ENCODE measurements at places on chromosomes 12 and 14. TPM values are rescaled to one million over a fixed set of nuclear protein-coding genes. Genes with fewer than 3 reads are reported as not detected.

The MCRS1 gene
- 102 TPM for total RNA-seq

The GLTP gene
- total RNA-seq = 49.7 TPM

The PLBD1 gene
- total RNA-seq = 1.9 TPM

The CEP290 gene
- 32.8 TPM for total RNA-seq

The SPX gene
- total RNA-seq = 1.4 TPM

The AMDHD1 gene
- 0.11 TPM for total RNA-seq

The KRT78 gene
- not detected for total RNA-seq

The SERPINA12 gene
- not detected for total RNA-seq

The SYNE3 gene
- 1.5 TPM for total RNA-seq

The RTL1 gene
- not detected for total RNA-seq

The CLEC1A gene
- 0.06 TPM for total RNA-seq

The TAS2R8 gene
- total RNA-seq = not detected

The CPSF6 gene
- total RNA-seq = 30.6 TPM

The TAS2R13 gene
- total RNA-seq = 0.29 TPM

The RD3L gene
- total RNA-seq = not detected

The SLC6A12 gene
- 3.4 TPM for total RNA-seq

The CLEC4E gene
- not detected for total RNA-seq

The KRT3 gene
- not detected for total RNA-seq

The KRT5 gene
- 0.36 TPM for total RNA-seq

The SLC2A14 gene
- not detected for total RNA-seq

The AGAP2 gene
- 0.03 TPM for total RNA-seq

The TAS2R7 gene
- total RNA-seq = not detected

The DAO gene
- total RNA-seq = not detected

The BIN2 gene
- total RNA-seq = not detected

The FBXO21 gene
- 63.6 TPM for total RNA-seq

The DHRS2 gene
- 7.6 TPM for total RNA-seq

The ALDH1L2 gene
- total RNA-seq = 5.7 TPM

The PIWIL1 gene
- 0.68 TPM for total RNA-seq

The HOXC5 gene
- total RNA-seq = 1.9 TPM

The SIX6 gene
- 0.12 TPM for total RNA-seq

The ADSS1 gene
- total RNA-seq = 0.57 TPM

The AHNAK2 gene
- total RNA-seq = 10.4 TPM

The RIN3 gene
- 0.86 TPM for total RNA-seq

The OR4E1 gene
- not detected for total RNA-seq

The KSR2 gene
- total RNA-seq = 0.15 TPM

The GNB3 gene
- total RNA-seq = 0.71 TPM

The GLT1D1 gene
- total RNA-seq = 1.9 TPM

The ENO2 gene
- total RNA-seq = 13.4 TPM

The MYH6 gene
- total RNA-seq = not detected

The CCDC196 gene
- not detected for total RNA-seq

The KRT8 gene
- 111 TPM for total RNA-seq

The SIX4 gene
- 20.6 TPM for total RNA-seq

The RIMBP2 gene
- 2.2 TPM for total RNA-seq

The KRT81 gene
- 1.0 TPM for total RNA-seq

The TAS2R50 gene
- 0.34 TPM for total RNA-seq

The CPNE8 gene
- total RNA-seq = 27.1 TPM

All from Daoy (cell line).